ENCODE measurements at places on chromosomes 5 and 9. TPM values are rescaled to one million over a fixed set of nuclear protein-coding genes. Genes with fewer than 3 reads are reported as not detected.

Gene MOCS2
- 88.9 TPM for total RNA-seq

Gene FOXI1
- total RNA-seq = not detected

Gene FLT4
- total RNA-seq = 0.04 TPM

Gene COL15A1
- 1.6 TPM for total RNA-seq

Gene SLC4A9
- total RNA-seq = not detected
